HT1080 (cell line): ENCODE measurements at places on chromosomes 11 and 22. TPM values are rescaled to one million over a fixed set of nuclear protein-coding genes. Genes with fewer than 3 reads are reported as not detected.

The PANX3 gene
- total RNA-seq, result not detected in 2 replicates

DNA sequence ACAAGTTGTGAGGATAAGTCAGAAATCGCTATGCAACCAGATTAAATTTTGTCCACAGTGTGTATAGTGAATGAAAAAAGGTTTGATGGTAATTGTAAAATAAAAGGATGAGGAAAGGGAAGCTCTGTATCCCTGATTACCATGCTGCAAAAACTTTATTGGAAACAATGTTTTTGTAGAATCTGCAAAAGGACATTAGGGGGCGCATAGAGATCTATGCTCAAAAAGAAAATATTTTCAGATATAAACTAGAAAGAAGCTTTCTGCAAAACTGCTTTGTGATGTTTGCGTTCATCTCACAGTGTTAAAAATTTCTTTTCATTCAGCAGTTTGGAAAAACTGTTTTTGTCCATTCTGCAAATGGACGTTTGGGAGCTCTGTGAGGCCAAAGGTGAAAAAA is 390.5 kb downstream of the OR4C45 start:
- no peak for DNase-seq

The PLA2G3 gene
- total RNA-seq, result 0.17 and 0.37 TPM in 2 replicates

- no peak for DNase-seq
These were observed 327.3 kb upstream of the ANO5 start for GRCh38 chr11:21865541-21865940.

DNA sequence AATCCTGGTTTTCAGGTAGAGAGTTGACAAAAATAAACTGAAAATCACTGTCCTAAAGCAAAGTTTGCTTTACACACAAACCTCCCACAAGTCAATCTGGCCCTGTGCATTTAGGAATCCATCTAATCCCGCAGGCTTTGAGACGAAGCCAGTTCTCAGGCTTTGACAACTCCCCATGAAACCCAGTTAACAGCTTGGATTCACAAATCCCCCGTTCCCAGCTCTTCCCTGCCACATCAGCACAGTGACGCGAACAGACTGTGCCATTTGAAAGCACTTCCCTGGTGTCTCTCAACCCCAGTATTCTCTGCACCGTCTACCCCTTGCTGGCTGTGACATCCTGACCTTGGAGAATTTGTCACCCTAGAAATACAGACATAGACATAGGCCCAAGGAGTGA is 117.8 kb downstream of the OPCML start:
- no peak for DNase-seq
